ENCODE measurements at places on chromosomes 16 and 17.
A peak's percentile ranks its signal among the peaks of the same experiment; 100 is the strongest.

- no peak for DNase-seq
These were observed 8.5 kb downstream of the ALOXE3 start for GRCh38 chr17:8109661-8110455.

DNA sequence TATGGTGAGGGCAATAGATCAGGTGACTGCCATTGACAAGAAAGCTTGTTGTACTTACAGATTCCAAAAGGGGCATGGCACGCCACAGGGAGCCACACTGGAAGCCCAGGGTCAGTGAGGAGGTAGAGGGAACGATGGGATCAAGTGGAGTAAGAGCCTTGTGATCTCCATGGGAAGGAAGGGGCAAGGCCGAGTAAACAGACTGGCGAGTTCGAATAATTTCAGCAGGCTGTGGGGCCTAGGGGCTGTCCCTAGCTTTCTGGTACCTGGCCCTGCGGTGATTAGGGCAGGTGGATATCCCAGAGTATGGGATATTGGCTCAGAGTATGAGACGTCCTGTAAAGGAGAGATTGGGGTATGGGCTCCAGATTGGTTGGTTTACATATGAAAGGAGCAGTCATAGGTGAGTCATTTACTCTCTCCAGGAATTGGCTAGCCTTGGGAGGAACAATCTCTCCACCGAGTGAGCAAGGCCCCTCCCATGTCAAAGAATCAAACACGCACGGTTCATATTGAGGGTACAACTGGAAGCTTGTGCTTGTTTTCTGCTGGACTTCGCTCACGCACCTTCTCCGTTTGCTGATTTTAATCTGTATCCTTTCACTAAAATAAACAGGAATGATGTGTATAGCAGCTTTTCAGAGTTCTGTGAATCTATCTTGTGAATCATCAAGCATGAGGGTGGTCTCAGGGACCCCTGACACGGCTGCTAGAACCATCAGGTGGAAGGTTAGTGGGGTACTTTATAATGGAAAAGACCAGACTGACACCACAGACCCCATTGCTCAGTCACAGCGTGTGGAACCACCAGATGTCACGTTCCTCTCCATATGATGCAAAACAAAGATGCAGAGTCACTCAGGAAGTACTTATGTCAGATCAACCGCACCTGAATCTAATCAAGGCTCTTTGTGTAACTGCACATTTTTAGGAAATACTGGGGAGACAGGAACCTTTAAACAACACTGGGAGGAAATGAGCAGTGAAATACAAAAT, 27.9 kb downstream of the GABARAPL2 start:
- DNase-seq: no peak

DNA sequence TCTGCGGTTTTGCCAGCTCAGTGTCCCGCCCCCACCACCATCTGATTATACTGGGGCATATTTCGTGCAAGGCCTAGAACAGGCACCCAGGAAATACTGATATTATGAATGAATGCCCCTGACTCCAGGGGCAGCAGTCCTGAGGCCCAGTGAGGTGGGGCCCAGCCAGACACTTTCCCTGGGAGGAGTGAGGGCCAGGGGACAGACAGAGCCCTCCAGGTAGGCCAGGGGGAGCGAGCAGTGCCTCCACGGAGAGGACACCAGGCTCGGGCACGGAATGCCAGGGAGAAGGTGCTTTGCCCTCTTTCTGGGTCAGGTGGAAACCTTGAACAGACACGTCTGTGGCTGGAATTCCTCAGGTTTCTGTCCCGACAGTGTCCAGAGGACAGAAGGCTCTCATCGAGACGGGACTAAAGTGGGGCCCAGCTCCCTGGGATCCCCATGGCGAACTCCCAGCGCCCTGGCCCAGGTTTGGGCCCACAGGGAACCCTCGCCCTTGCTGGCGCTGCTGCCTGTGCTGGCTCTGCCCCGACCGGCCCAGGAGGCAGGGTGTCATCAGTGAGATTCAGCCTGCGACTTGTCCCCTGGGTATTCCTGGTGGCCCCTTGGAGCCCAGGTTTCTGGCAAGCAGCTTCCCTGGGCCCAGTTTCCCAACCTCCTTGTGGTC, 4.3 kb downstream of the KATNB1 start:
- DNase-seq: no peak

DNA sequence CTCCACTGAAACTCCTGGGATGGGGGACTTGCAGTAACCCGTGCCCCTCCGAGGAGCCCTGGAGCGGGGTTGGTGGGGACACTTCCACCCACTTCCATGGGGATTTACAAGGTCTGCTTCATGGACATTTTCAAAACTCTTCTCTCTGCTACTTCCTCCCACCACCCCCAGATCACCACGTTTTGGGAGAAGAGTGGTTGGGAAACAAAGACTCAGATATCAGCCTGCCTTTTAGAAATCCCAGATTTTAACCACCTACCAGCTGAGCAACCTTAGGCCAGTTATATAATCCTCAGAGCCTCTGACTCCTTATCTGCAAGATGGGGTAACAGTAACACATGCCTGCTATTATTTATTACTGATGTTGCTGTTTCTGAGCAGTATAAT, 184.8 kb downstream of the CCDC182 start:
- no peak for DNase-seq

DNA sequence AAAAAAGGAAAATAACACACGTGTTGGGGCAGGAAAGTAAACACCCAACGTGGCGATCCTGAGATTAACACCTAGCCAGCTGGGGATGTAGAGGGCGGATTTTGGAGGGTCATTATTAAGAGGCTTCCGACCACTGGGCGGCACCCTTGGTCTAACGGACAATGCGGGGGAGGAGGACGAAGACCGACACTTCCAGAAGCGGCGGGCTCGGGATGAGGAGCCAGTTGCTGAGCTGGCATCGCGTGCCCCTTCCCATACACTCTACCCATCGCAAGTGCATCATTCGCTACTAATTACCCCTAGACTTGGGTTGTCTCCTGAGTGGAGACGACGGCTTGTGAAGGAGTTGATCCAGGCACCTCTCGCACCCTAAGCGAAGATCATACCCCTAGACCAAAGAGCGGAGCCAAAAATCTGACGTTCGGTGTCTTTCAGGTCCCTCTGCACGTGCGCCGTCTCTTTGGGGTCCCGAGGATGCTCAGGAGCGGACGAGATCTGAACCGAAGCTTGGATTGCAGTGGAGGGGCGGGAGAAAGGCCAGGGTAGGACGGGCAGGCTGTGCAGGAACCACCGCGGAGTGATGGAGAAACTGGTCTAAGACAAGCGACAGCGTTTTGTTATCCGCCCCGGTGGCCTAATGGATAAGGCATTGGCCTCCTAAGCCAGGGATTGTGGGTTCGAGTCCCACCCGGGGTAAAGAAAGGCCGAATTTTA, 17.6 kb downstream of the ZNF213 start:
- peak; percentile 73 for DNase-seq

DNA sequence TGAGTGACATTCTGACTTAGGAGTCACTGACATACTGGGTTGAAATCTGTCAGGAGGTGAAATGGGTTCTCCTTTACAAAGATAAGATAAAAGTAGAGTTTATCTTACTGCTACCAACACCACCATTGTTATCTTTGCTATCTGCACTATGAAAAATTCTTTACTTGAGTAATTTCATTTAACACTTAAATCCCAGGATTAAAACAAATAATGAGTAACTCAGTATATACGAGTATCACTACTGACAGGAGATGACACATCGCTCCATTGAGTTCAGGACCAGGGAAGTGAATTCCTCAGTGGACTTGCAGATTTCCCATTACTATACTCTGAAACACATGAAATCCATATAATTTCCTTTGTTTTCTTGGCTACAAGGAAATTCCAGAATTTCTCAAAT, 242.1 kb upstream of the NLRP1 start:
- DNase-seq: no peak

GRCh38 chr17:2911035-2911754, 115.0 kb downstream of the RAP1GAP2 start:
- DNase-seq: no peak

- no peak for DNase-seq
These were observed 670 bp upstream of the CTF1 start for GRCh38 chr16:30895627-30896260.

- DNase-seq: no peak
These were observed 9.3 kb downstream of the GJD3 start for GRCh38 chr17:40355123-40355803.

GRCh38 chr17:19363114-19363438, 553 bp upstream of the B9D1 start:
- no peak for DNase-seq

DNA sequence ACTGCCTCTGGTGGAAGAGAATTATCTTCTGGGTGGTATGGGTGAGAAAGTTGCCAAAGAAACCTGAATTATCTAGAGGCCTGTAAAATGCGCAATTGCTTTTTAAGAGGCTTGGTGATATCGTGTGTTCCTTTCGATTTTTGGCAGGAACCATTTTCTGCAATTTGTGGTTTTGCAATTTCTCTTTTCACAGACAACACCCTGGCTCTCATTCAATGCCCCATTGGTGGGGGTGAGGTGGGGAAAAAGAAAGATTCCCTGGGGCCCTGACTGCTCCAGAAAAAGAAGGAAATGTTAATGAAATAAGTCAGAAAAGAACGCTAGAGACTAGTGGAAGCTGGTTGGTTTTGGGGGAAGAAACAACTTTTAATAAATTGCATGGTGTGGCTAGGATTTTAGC, 77.4 kb downstream of the ANKFN1 start:
- DNase-seq: no peak

GRCh38 chr17:45334701-45335677, 18.2 kb upstream of the MAP3K14 start:
- no peak for DNase-seq

- DNase-seq: peak; percentile 79
These were observed at the start of gene TMEM94 for GRCh38 chr17:75456417-75457046. Gene TMEM94 (plus strand): TSS chr17:75456635. CDS start chr17:75471906, 15,271 bp downstream.

All from HS-27A (cell line).